HTR-8/SVneo (cell line): ENCODE measurements at places on chromosomes 6 and 20.

DNA sequence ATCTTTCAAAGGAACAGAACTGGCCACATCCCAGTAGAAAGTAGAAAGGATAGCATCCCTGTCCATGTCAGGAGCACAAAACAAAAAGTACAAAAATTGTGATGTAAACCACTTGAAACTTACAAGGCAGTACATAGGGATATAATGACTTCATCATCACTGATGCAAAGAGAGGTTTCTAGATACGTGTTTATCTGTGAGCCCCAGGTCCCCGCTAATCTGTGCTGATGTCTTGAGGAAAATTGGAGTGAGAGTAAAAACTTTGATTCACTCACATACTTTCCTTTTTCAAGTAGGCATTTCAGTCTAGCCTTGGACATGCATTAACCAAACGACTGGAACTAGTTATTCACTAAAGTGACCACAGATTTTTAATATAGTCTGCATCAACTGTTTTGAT is 216.7 kb upstream of the QKI start:
- DNase-seq, result no peak

- no peak for DNase-seq
Measured at GRCh38 chr6:168528474-168529095, 87.6 kb downstream of the SMOC2 start.

- DNase-seq, result no peak
Measured at GRCh38 chr6:70763754-70764510, 96.2 kb downstream of the SMAP1 start.

DNA sequence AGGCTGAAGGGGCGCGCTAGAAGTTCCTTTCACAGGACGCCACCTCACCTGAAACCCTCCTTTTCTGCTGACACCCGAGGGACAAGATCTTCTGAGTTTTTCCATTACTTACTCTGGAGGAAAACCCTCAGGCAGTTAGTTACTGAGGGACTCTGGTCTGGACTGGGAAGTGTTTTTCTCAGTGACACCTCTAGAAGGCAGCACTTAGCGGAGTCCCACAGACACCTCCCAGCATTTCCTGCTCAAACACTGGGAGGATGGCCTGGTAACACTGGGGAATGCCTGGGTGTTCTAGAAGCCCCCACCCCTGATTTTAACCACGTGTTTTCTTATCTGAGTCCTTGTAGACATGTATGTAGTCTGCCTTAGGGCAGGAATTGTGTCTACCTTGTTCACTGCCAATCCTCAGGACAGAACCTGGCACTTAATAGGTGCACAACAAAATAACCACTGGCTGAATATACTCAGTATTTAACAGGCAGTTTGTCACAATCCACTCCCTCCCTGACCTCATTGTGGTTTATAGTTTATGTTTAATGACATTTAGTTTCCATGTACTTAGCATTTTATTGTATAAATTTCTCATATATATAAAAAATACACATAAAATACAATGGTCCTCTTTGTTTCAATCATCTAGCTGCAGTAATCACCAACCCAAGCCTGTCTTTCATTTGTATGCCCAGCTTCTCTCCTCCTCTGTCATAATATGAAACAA is 4.8 kb downstream of the GSTA3 start:
- no peak for DNase-seq

GRCh38 chr6:148628251-148628650 is 118.6 kb upstream of the UST start:
- no peak for DNase-seq

GRCh38 chr20:58251979-58252591 is 23.6 kb upstream of the ANKRD60 start:
- DNase-seq, result peak; percentile 100

DNA sequence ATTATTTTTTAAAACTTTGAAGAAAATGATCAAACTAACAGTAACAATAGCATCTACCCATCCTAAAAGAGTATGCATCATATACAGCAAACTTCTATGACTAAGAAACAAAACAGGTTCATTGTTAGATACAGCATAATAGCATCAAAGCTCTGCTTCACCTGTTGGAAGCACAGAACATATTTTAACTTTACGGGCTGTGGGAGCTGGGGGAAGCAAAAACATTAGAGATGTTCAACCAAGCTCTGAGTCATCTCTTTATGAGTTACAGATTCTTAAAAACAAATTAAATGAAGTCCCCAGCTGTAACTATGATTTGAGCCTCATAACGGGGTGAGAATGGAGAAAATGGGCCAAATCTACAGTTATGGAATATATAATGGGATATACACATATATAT is 63.4 kb downstream of the SYNE1 start:
- no peak for DNase-seq

DNA sequence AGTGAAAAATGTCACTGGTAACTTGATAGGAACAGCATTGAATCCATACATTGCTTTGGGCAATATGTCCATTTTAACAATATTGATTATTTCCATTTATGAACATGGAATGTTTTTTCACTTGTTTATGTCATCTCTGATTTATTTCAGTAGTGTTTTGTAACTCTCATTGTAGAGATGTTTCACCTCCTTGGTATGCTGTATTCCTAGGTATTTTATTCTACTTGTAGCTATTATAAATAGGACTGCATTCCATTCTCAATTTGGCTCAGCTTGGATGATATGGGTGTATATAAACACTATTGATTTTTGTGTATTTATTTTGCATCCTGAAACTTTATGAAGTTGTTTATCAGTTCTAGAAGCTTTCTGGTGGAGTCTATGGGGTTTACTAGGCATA is 730.3 kb downstream of the DOK5 start:
- DNase-seq, result no peak

- DNase-seq, result no peak
Measured at GRCh38 chr6:126094411-126094810, 108.1 kb downstream of the TRMT11 start.

GRCh38 chr6:79313254-79313653 is 78.8 kb upstream of the HMGN3 start:
- no peak for DNase-seq

DNA sequence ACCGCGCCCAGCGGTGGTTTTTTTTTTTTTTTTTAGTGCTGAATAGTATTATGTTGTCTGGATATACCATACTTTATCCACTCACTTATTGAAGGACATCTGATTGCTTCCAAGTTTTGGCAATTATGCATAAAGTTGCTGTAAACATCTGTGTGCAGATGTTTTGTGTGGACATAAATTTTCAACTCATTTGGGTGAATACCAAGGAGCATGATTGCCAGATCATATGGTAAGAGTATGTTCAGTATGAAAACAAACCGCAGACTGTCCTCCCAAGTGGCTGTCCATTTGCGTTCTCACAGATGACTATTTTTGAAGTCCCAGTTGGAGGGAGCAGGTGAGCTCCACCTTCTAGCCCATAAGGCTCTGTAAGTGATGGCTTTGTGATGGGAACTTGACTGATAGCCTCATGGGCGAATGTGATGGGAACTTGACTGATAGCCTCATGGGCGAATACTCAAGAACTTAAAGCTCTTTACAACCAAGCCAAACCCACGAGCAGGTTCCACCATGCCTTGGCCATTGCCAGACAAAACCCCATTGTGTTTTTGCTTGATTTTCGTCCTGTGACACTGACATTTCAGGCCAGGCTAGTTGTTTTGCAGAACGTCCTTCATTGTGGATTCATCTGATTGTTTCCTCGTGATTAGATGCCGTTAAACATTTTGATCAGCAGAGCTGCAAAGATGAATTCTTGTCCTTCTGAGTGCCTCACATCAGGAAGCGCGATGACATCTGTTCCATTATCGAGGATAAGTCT is 51.0 kb downstream of the ZBTB2 start:
- no peak for DNase-seq

- no peak for DNase-seq
Measured at GRCh38 chr20:63635431-63636141, 8.7 kb upstream of the GMEB2 start.

DNA sequence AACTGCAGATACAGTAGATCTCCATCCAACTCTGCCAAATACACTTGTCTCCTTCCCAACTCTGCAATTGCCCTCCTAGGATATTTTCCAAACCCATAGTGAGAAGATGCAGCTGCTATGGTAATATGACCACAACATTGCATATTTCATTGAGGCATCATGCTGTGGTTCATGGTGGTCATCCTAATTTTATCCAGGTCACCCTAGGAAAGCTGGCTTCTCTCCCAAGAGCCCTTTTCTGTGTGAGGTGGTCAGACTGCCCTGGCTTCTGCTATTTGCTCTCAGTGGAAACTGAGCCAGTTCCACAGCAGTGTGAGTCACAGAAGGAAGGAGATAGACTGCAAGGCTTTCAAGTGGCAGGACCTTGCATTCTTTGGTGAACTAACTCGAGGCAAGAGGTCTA is 5.5 kb downstream of the OGFRL1 start:
- no peak for DNase-seq

DNA sequence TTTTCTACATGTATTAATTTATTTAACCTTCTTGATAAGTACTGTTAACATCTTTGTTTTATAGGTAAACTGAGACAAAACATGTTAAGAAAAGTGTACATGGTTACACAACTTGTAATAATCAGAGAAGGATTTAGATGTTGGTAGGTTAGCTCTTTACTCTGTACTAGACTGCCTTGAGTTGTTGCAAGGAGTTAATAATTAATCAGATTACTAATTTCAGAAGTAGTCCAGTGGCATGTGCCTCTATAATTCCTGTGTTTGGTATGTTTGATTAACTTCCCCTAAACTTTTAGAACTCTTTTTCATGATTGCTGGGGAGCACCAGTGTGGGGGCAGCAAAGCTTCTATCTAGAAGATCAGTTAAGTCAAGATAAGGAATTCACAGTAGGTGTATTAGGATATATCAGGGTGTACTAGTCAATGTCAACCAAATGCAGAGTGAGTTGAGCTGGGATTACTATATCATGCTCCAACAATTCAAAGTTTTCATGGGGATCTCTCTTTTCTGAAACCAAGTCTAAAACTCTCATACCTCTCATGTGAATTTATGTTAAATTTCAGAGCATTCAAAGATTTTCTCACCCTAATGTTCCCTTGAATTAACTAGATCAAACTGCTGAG is 129.7 kb upstream of the AHI1 start:
- DNase-seq, result no peak

- no peak for DNase-seq
Measured at GRCh38 chr6:47483853-47484546, 6.4 kb downstream of the CD2AP start.

GRCh38 chr20:48526936-48527335 is 300.9 kb downstream of the PREX1 start:
- no peak for DNase-seq

DNA sequence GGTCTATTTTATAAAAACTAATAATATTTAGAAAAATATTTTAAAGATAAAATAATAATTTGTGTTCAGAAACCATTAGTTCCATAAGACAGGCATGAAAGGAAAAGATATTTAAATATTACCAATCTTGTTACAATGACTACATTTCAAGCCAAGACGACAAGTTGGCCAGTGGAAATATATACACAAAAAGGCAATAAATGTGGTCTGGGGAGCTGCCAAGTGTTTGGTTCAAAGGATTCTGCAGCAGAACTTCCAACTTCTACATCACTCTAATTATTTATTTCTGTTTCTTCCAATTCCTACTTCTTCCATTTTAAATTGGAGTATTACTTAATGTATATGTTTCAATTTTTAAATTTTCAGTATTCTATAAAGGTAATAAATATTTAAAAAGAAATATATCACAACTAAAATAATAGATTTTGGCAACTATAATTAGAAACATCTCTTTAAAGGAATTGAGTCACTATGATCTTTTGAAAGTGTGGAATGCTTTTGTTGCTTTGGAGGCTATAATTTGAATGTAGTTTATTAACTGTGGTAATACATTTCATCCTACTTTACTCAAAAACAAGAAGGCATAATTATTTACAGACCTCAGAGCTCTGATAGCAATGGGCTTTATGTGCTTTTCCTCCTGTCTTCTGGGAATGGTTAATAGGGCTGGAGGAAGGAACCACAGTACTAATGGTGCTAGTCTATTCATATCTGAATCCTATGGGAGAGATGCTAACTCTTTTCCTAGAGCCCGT is 129.7 kb upstream of the FAM184A start:
- no peak for DNase-seq

GRCh38 chr6:154127657-154128056 is 88.6 kb downstream of the OPRM1 start:
- no peak for DNase-seq

- DNase-seq, result peak; percentile 33
Measured at GRCh38 chr6:54419885-54420284, 111.6 kb downstream of the TINAG start.

GRCh38 chr6:53014063-53014462 is 19.0 kb upstream of the GSTA4 start:
- DNase-seq, result no peak

- DNase-seq, result no peak
Measured at GRCh38 chr6:89975366-89975765, 81.1 kb downstream of the GJA10 start.

DNA sequence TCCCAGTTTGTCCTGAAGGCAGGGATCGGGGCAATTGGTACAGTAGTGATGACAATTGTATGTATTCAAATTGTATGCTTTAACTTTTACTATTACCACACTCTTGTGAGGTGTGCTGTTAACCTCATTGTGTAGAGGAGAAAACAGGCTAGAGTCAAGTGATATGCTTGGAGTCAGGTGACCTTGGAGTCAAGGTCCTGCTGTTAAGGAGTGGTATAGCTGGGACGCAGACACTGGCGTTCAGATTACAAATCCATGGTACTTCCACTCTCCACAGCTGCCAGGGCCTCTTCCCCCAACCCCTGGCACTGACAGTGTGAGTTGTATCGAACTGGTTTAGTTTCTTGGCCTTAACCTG is 10.5 kb downstream of the CNPY3 start:
- no peak for DNase-seq

DNA sequence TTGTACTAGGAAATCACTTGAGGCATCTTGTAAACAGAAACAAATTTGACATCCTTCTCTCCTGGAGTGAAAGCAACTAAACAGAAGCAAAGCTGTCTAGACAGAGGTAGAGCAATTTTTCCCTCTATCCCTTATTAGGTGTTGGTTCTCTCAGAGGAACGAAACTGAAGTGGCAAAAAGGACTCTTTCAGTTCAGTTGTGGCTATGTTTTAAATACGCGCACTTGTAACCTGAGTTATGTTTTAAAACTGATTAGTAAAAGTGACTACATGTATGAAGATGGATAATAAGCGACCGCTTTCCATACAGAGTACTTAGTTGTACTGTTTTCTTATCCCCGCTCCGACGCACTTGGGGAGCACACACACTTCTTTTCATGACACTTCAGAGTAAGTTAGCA is 551.0 kb downstream of the PHF3 start:
- DNase-seq, result no peak

DNA sequence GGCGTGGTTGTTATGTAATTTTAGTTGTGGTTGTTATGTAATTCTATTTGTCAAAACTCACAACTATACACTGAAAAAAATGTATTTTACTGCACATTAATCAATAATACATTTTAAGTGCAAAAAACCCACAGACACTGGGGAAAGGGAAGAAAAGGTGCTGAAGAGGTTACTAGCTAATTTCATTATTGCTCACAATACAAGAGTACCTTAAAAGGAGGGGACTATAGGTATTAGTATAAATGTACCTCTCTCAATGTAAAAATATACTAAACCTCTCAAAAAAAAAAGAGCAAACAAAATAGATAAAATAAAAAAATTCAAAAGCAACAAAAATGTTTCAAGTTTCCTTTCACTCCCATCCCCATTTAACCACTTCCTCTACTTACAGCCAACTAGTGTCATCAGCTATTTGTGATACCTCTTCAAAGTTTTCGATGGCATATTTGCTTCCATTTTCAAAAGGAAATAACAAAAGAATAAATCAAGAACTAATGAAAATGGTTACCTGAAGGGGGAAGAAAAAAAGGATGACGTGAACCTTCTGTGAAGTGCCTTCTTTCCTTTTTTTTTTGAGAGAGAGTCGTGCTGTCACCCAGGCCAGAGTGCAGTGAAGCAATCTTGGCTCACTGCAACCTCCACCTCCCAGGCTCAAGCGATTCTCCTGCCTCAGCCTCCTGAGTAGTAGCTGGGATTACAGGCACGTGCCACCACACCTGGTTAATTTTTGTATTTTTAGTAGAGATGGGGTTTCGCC is 30.2 kb downstream of the RANBP9 start:
- no peak for DNase-seq
